Midbrain (tissue), 1 donor: ENCODE measurements at places on chromosomes 7 and 10.
A peak's percentile ranks its signal among the peaks of the same experiment; 100 is the strongest.

GRCh38 chr7:113710310-113711096 is 208.3 kb downstream of the PPP1R3A start:
- peak; percentile 69 for DNase-seq

GRCh38 chr10:124251317-124252065 is 158.1 kb upstream of the CHST15 start:
- DNase-seq = no peak

GRCh38 chr10:69960606-69960987 is 92.0 kb upstream of the MACROH2A2 start:
- no peak for DNase-seq

DNA sequence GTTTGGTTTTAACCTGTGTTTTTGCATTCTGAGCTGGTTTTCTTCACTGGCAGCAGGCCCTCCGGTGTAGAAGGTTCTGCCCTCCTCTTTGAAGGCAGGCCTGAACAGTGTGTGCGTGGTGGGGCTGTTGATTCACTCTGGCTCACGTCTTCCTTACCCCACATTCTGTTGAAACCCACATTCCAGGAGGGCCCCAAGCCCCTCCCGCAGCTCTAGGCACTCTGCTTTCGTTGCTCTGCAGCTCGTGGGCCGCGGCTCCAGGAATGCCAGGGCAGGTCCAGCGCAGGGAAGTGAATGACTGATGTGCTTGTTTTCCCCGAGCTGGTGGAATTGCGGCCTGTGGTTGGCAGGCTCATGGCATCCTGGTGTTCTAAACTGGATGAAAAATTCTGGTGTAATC is 49.0 kb downstream of the HTRA1 start:
- no peak for DNase-seq

DNA sequence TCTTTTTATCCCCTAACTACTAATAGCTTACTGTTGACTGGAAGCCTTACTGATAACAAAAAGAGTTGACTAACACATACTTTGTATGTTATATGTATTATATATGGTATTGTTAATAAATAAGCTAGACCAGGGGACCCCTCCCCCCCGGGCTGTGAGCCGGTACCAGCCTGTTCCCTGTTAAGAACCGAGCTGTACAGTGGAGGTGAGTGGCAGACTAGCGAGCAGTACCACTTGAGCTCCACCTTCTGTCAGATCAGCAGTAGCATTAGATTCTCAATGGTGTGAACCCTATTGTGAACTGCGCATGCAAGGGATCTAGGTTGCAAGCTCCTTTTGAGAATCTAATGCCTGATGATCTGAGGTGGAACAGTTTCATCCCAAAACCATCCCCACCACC is 377.0 kb downstream of the IPMK start:
- DNase-seq = no peak

- DNase-seq = no peak
Observed at GRCh38 chr10:132390921-132391675, 5.9 kb upstream of the PWWP2B start.

- DNase-seq = no peak
Observed at GRCh38 chr10:104318810-104319741, 19.2 kb downstream of the ITPRIP start.

DNA sequence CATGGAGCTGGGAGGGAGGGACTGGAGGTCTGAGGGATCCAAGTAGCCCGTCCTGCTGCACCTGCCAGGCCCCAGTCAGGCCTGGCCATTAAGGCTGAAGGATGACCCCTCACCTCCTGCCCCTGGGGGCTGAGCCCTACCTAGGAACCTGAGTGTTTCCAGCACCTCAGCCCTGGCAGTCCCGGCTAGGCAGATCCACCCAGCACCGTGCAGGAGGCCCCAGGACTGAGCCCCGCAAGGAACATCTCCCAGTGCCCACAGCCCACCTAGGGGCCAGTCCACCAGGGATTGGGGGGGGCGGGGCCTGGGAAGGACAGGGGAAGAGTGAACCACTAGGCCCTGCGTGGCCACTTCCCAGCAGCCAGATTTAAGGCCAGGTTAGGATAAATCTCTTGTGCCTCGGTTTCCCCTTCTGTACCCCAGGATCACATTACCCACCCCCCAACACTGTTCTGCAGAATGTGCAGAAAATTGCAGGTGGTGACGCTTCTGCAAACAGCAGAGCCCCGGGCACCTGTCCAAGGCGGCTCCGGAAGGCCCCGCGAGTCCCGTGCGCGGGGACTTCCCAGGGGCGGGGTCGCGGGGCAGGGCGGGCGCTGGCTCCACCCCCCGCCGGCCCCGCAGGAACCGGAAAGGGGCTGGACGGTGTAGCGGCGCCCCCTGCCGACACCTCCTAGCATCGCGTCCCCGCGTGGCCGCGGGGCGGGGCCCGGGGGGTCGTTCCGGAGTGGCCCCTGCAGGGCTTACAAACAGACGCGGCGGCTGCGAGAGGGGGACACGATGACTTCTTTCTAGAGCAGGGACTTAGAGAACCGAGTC is 55.9 kb downstream of the PWWP2B start:
- peak; percentile 35 for DNase-seq

DNA sequence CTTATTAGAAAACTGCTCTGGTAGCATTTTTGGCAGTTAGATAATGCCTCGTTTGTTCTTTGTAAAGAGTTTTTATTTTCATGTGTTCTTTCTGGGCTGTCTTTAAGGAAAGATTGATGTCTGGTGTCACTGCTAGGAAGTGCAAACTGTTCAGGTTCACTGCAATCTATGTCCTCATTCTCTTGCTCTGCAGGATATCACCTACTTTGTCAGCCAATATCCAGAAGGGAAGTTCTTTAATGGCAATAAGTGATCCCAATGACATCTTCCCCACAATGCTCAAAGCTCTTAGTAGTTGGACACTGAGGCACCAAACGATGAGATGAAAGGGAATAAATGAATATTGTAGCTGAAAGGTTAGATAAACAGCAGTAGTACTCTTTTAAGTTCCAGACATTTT is 115.1 kb downstream of the AGMO start:
- DNase-seq = peak; percentile 13

DNA sequence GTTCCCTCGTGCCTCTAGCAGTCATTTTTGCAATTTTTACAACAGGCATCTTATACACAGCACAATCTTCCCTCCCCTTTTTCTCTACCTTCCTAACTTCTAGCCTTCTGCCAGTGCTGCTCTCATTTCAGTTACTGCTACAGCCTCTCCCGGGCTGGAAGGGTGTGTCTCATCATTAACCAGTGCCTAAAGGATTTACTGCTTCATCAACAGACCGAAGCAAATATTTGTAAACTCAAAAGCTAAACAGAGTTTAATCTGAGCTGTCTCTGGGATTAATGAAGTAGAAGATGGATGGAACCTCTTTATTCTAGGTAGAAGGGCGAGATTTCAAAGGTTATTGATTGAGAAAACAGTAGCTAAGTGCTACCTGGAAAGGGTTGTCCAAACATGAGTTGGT is 94.3 kb downstream of the PRPF18 start:
- DNase-seq = no peak

GRCh38 chr10:124632064-124632531 is 112.1 kb downstream of the FAM53B start:
- peak; percentile 44 for DNase-seq

DNA sequence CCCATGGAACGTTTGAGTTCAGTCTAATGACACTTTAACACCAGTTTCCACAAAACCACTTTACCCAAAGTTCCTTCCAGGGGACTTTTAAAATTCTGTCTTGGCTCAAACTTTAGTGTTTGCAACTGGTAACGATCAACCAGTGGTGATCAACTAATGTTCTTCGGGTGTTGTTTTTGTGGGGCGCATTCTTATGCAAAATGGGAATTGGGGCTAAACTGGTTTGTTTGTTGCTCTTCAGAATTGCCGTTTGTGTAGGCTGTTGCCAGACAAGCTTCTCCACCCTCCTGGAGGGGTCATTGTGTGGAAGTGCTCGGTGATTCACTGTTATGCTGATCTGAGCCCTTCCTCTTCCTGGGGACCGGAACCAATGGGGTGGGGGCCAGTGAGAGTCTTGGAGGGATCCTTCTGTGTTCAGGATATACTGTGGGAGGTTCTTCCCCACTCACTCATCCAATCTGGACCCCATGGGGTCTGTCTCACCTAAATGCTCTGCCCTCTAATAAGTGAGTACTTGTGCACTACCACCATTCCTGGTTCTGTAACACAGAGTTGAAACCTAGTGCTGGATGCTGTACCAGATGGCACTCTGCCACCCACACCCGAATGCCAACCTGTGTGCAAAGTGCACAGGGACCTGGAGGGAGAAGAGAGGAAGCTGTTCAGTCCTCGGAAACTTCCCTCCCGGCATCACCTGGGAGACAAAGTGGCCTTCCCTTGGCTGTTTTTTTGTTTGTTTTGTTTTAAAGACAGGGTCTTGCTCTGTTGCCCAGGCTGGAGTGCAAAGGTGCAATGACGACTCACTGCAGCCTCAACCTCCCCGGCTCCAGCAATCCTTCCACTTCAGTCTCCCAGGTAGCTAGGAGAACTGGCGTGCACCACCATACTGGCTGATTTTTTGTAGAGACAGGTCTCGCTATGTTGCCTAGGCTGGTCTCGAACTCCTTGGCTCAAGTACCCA is 2.1 kb downstream of the NFE2L3 start:
- DNase-seq = no peak

- peak; percentile 31 for DNase-seq
Observed at GRCh38 chr10:47092831-47093230, 181.6 kb downstream of the PTPN20 start.

GRCh38 chr7:41763626-41764025 is 60.7 kb upstream of the INHBA start:
- no peak for DNase-seq

DNA sequence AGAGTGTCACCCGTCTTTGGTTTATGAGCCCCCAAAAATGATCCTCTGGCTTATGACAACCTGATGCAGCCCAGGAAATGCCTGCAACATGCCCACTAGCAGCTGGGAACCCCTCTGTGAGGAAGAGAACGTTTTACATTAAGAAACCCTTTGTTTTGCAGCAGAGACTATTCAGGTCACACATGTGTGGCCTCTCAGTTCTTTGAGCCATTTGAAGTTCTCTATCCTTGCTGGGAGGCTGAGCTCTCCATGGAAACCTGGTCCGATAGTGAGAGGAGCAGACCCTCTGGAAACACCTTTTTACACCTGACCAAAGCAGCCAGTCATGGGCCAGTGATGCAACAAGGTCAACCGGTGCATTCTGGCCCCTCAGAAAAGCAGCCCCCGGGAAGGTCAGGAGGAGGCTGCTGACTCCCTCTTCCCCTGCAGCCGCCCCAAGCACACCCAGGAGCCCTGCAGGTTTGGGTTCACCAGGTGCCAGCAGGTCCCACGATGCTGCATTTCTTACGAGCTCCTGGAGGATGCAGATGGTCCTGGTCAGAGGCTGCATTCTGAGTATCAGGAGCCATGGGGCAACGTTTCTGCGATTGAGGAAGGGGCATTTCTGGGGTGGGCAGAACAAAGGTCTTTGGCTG is 134.3 kb downstream of the ZMYND11 start:
- DNase-seq = no peak

- no peak for DNase-seq
Observed at GRCh38 chr7:98423043-98423442, 22.2 kb upstream of the BAIAP2L1 start.

DNA sequence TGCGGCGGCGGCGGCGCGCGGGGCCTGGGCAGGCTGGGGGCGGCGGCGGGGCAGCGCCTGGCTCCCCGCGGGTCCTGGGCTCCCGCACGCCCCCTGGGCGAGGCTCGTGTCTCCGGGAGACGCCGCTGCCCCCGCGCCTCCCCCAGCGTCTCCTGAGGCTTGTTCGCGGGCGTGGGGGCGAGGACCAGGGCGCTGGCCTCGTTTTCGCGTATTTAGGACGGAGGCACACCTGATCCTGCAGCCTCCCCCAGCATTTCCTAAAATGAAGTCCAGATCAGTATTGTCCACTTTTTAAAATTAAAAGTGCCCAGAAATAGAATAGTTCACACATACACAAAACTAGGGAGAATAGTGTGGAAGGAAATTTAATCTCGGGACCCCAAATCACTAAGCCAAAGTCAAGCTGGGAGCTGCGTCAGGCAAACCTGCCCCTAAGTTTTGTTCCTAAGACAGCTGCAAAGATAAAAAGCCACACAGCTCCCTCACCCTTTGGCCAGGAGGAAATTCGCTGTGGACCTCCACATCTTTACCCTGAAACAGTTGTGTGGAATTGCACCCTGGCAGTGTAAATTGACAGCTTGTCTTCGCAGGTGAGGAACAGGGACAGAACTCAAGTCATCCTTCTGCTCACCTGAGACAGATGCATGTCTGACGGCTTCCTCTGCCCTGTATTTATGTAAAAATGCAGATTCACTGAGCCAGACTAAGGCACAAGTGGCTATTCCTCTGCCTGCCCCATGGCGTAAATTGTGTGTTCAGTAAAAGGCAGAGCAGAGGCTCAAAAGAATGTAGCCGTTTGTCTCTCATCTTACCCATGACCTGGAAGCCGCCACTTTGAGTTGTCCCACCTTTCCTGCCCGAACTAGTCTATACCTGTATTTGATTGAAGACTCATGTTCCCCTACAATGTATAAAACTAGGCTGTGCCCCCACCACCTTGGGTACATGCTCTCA is 740 bp downstream of the GALNT11 start:
- DNase-seq = no peak

DNA sequence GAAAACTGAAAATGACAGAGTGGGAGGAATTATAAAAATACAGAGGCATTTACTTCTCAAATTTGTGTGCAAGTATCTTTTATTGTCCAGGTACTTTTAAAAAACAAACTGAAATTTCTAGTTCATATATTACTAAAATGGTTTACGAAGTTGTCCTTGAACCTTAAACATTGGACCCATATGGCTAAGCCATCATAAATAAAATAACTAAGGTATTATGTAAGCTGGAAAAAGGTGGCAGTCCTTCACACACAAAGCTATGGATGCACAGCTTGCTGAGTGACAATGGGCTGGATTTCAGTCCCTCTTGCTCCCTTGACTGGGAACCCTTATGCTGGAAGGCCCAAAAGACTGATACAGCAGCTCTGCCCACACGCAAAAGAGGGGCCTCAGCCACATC is 66.1 kb downstream of the COBL start:
- no peak for DNase-seq

GRCh38 chr7:155867280-155867679 is 55.0 kb upstream of the SHH start:
- no peak for DNase-seq

DNA sequence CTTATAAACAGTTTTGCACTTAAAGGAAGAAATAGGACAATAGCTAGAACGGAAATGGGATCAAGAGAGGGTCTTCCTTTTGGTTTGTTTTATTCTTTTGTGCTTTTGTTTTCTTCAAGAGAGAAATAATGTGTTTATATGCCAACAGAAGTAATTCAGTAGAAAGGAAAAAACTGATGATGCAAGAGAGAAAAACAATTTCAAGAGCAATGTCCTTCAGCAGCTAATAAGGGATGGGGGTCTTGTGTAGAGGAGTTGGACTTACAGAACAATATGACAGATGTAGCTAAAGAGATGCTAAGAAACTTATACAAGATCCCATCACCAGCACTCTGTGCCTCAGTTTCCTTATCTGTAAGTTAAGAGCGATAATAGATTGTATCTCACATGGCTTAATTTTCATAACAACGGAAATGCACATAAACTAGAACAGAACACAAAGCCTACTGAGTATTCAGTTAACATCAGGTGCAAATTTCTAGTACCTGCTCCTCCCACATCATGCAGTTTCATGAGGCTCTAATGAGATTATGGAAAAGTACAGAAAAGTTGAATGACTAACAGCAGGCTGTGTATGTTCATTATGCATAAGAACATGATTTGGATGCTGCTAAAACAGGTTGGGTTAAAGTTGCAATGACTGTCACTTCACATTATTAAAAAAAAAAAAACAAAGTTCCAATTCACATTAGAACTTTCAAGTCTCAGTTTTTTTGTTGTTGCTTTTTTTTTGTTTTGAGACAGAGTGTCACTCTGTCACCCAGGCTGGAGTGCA is 17.2 kb downstream of the HERPUD2 start:
- DNase-seq = no peak
